ENCODE measurements at places on chromosomes 13 and 19.

DNA sequence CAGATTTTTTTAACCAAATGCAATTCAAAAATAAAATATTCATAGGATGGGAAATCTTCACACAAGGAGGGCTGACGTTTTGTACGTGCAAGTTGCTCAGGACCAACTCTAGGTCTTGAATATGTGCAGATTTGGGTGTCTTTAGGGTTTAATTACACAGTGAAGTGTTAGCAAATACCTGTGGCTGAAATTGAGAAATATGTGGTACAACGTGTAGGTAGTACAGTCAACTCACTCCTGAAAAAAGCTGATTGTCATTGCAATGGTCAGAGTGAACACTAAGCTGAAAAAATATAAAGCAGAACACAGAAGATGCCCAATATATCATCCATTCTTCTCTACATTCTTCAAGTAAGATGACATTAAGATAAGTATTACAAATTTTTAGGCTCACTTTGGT is 314.3 kb downstream of the SLITRK1 start:
- DNase-seq, result no peak

DNA sequence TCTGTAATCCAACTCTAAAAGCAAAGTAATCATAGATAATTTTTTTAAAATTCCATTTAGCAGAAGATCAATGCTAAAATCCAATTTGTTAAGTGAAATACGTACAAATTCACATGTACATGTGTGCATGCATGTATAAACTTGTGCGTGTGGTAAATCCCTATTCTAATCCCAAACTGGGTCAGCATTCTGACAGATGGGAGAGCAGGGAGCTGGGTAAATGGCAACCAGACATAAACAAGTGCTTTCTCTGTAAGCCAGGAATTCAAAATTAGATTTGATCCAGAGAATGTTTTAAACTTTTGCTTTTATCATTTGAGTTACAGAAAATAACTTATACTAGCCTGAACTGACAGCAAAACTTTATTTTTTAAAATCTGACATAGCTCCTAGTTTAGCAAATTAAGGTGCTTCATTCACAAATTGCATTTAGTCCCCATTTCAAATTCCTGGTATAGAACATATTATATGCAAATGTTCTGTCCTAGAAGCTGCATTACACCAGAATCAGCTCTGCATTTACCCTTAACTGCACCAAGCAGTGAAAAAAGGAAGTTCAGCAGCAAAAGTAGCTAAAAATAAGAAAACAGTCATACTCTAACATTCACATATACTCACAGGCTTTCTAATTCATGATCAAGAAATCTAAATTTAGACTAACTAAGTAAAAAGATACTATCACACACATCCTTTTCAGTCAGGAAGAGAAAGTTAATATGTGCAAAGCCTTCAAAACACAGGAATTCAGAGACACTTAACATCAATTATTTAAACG is 32.6 kb downstream of the UBL3 start:
- DNase-seq, result no peak

GRCh38 chr19:11457115-11457514 is 21.7 kb downstream of the PRKCSH start:
- DNase-seq, result no peak

DNA sequence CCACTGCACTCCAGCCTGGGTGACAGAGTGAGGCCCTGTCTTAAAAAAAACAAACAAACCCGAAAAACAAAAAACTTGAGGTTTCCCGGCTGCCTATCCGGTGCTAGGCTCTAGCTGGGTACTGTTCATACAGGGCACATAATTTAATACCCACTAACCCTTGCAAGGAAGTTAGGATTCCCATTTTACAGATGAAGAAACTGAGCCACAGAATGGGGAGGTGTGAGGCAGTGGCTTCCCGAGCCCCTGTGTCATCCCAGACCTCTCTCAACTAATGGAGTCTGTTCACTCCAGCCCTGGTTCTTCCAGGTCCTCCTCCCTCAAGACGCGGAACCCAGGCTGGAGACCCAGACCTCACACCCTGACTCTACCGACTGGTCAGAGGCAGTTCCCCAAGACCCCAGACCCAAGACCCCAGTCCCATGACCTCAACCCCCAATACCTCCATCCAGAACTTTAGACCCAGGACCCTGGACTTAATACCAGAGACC is 576 bp downstream of the APBA3 start:
- no peak for DNase-seq

DNA sequence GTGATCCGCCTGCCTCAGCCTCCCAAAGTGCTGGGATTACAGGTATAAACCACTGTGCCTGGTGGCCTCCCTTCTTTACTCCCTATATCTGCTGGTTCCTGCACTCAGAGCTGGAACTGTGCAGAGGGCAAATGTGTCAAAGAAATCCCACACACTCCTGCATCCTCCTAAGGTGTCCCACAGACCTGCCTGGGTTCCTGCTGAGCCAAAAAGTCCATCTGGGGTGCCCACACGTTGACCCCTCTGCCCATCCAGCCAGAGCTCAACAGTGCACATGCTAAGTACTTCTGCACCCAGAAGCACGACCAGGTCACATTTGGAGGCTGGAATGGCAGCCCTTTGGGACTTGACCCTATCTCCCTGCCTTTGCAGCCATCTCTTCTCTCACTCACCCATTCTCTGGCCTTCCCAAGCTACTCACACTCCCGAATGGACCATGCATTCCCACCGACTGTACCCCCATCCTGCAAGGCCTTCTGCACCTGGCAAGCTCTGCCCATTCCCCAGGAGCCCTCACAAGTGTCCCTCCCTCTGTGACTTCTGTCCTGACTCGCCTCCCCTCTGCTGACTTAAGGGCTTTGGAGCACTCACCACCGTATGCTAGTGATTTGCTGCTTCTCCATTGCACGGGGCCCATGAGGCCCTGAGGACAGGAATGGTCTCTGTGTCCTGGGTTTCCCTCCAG is 152.1 kb downstream of the KCTD15 start:
- DNase-seq, result no peak

DNA sequence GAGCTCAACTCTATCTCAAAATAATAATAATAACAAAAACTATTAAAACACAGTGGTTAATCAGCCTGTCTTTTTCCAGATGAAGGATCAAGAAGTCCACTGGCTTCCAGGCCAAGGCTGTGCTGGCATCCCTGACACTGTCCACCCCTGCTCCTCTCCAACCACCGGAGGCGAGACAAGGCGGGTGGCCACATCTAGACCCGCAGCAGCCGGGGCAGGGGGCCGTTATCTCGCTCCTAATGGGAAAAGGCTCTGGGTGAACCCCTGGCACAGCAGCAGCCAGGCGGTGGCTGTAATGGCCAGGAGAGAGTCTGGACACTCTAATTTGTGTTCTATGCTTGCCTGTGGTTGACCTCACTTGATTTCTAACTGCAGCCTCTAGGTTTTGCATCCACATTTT is 158.0 kb upstream of the SOX1 start:
- no peak for DNase-seq

DNA sequence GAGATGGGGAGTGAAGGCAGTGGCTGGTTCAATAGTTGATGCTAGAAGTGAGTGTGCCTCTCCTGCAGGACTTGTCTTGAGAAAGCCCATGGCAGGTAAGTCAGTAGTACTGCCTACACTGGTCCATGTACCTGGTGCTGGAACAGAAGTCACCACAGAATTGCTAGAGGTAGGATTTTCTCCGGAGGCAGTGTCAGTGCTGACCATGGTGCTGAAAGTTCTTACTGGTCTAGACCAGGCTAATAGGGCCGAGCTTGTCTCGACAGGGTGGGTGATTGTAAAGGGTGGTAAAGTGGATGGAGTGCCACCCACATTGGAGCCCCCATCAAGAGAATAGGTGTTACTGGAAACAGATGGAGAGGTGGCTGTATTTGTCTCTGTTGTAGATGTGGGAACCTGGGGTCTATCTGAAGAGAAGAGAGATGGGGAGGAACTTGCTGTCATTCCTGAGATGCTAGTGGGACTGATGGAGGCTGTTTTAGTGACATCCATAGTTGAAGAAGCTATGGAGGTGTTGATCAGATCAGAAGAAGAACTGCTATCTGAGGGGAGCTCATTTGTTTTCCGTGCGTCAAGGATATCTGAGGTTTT is 36.6 kb downstream of the MUC16 start:
- DNase-seq, result no peak

- no peak for DNase-seq
These were observed 593 bp downstream of the ZNF135 start for GRCh38 chr19:58059671-58060078.

DNA sequence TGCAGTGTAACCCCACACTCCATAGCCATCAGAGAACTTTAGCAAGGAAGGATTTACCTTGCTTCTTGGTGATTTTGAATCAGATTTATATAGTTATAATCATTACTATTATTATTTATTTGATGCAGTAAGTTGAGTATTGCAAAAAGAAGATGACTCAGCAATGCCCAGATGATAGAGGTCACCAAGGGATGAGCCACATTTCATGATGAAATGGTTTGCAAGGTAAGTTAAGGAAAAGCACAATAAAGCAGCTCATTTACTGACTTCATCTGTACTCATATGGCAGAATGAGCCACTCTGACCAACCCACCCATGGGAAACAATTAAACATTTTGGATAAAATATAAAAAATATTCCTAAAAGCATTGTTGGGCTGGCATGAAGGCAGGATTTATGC is 59.1 kb downstream of the AKAP11 start:
- DNase-seq, result no peak

- no peak for DNase-seq
These were observed 24.8 kb downstream of the UPF1 start for GRCh38 chr19:18856385-18857126.

- peak; percentile 76 for DNase-seq
These were observed 84.3 kb downstream of the IER2 start for GRCh38 chr19:13234518-13234917.

DNA sequence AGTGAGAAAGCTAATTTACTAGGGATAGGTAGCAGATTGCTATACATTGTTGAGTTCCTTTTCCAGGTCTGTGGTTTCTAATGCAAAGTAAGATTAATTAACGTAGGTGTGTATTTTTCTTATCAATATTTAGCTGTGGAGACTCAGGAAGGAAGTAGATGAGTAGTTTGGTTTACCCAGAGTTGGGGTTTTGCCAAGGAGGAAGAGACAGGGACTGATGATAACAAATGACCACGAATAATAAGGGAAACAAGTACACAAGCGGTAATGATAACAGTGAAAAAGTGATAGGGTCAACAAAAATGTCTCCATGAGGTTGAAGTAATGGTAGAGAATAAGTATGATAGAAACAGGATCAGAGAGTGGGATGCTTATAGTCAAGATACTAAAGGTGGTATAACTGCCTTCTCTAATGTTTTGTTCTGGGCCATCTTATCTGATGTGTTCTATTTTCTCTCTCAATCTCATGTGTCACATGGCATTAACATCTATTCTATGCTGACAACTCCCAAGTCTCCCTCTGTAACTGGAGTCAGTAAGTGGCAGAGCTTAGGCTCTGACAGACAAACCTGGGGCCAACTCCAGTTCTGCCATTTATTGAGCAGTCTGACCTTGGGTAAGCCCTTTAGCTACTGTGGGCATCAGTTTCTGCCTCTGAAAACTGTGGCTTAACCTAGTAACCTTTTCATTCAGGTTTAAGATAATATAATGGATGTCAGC is 8.8 kb downstream of the OBI1 start:
- no peak for DNase-seq

GRCh38 chr13:110442930-110443621 is 118.4 kb downstream of the RAB20 start:
- DNase-seq, result no peak

DNA sequence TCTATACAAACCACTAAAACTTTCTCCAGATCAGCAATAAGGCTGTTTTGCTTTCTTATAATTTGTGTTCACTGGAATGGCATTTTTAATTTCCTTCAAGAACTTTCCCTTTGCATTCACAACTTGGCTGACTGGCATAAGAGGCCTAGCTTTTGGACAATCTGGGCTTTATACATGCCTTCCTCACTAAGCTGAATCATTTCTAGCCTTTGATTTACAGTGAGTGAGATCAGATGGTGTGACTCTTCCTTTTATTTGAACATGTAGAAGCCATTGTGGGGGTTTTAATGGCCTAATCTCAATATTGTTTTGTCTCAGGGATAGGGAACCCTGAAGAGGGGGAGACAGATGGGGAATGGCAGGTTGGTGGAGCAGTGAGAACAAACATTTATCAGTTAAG is 82.7 kb downstream of the FOXO1 start:
- DNase-seq, result no peak

GRCh38 chr19:28656644-28657043 is 556.3 kb downstream of the UQCRFS1 start:
- no peak for DNase-seq

DNA sequence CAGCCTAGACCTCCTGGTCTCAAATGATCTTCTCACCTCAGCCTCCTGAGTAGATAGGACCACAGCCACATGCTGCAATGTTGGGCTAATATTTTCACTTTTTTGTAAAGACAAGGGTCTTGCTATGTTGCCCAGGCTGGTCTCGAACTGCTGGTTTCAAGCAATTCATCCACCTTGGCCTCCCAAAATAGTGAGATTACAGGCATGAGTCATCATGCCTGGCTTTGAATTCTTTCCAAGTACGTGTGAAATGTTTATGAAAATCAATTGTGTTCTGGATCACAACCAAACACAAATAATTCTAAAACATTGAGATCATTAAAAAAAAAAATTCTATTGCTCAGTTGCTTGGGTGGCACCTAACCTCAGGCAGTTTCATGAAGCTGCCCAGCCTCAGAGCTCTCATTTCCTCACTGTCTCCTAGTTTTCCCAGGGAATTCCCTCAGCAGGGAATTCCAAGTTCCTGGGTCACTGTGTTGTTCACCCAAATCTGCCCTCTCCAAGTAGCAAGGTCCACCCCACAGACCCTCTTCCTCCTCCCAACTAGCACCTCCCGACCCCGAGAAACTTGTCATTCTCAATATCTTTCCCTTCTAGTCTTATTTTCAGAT is 44.8 kb downstream of the ING1 start:
- DNase-seq, result no peak

DNA sequence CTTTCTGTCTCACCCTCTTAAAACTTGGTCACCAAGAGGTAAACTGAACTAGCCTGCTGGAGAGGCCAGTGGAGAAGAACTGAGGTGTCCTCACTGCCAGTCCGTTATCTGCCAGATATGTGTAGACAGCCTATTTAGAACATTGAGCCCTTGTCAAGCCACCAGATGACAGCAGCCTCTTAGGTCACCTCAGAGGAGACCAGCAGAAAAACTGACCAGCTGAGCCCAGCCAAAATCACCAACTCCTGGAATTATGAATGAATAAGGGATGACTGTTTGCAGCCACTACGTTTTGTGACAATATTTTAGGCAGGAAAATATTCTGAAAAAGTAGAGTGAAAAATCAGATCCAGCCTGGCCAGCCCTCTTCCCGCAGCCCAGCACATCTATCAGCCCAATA is 513.9 kb downstream of the DCT start:
- no peak for DNase-seq

GRCh38 chr19:13892870-13893269 is 13.0 kb downstream of the BRME1 start:
- no peak for DNase-seq

Data from stimulated activated naive CD8-positive, alpha-beta T cell treated with anti-CD3 and anti-CD28 coated beads, Interleukin-15, amount 100 ng/mL, for 72 hours (primary cell).